ENCODE measurements at places on chromosomes 4 and X.

- no peaks in the 10 kb centered on the region for H3K27me3 ChIP-seq
- H3K4me1 ChIP-seq = peaks cover 15% of the 10 kb centered on the region
- H3K4me3 ChIP-seq = no peak overlapping the region
Observed at GRCh38 chr4:177408023-177408422, 34.2 kb downstream of the AGA start.

GRCh38 chr4:157713342-157713741, 459.5 kb downstream of the GASK1B start:
- H3K4me1 ChIP-seq = no peaks in the 10 kb centered on the region
- no peak overlapping the region for H3K27ac ChIP-seq
- no peak for DNase-seq
- no peaks in the 10 kb centered on the region for H3K27me3 ChIP-seq

- no peak overlapping the region for H3K27ac ChIP-seq
- no peaks in the 10 kb centered on the region for H3K36me3 ChIP-seq
- peaks cover 11% of the 10 kb centered on the region for H3K4me1 ChIP-seq
- H3K4me3 ChIP-seq = no peak overlapping the region
- no peaks in the 10 kb centered on the region for H3K27me3 ChIP-seq
- no peak for DNase-seq
Observed at GRCh38 chr4:90246816-90247215, 119.6 kb downstream of the CCSER1 start.

- H3K36me3 ChIP-seq = no peaks in the 10 kb centered on the region
- no peak for DNase-seq
- H3K4me1 ChIP-seq = no peaks in the 10 kb centered on the region
- H3K27ac ChIP-seq = no peak overlapping the region
- no peaks in the 10 kb centered on the region for H3K27me3 ChIP-seq
- no peak overlapping the region for H3K4me3 ChIP-seq
Observed at GRCh38 chrX:12239356-12240082, 101.2 kb downstream of the FRMPD4 start.

DNA sequence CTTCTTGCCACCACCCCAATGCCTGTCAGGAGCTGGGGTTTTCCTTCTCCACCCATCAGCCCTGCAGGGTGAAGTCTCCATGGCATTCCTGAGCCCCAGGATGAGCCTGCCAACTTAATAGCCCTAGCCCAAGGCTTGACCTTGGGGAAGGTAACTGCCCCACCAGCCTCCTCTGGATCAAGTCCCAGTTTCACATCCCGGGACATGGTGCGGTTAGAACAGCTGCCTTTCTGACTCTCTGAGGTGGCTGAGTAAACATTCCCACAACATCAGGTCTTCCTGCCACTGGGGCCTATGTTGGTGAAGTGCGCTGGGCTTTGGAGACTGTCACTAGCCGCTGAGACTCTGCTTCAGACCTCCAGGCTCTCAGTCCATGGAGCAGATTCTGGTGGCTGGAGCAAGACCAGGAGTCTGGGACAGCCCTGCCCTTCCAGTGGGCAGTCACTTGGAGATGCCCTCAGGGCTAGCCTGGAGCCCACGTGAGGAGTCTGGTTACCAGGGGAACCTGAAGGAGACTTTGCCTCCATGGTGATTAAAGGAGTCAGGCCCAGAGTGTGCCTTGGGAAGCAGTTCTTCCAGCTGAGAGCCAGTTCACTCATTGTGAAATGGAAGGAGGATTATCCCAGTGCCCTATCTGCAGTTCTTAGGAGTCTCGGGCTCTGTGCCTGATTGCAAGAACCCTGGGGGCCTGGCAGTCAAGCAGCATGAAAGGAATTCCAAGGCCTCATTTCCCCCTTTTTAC, 56.8 kb downstream of the SMIM20 start:
- no peaks in the 10 kb centered on the region for H3K36me3 ChIP-seq
- H3K27me3 ChIP-seq = no peaks in the 10 kb centered on the region
- peak; percentile 41 for DNase-seq

- H3K27ac ChIP-seq = no peak overlapping the region
- no peaks in the 10 kb centered on the region for H3K36me3 ChIP-seq
- no peaks in the 10 kb centered on the region for H3K27me3 ChIP-seq
- no peak overlapping the region for H3K4me3 ChIP-seq
- H3K4me1 ChIP-seq = peaks cover 13% of the 10 kb centered on the region
Observed at GRCh38 chrX:16826207-16826606, 39.9 kb downstream of the TXLNG start.

- H3K27me3 ChIP-seq = no peaks in the 10 kb centered on the region
- H3K4me3 ChIP-seq = no peak overlapping the region
- H3K36me3 ChIP-seq = no peaks in the 10 kb centered on the region
Observed at GRCh38 chrX:135307171-135307570, 2.1 kb upstream of the ETDC start.

- H3K4me3 ChIP-seq = no peak overlapping the region
- H3K27me3 ChIP-seq = no peaks in the 10 kb centered on the region
- no peaks in the 10 kb centered on the region for H3K36me3 ChIP-seq
- no peaks in the 10 kb centered on the region for H3K4me1 ChIP-seq
Observed at GRCh38 chrX:4674028-4674782, 960.8 kb upstream of the PRKX start.

- no peaks in the 10 kb centered on the region for H3K27me3 ChIP-seq
- H3K36me3 ChIP-seq = no peaks in the 10 kb centered on the region
- H3K27ac ChIP-seq = no peak overlapping the region
- DNase-seq = no peak
Observed at GRCh38 chrX:39008549-39008948, 207.3 kb downstream of the MID1IP1 start.

- H3K27me3 ChIP-seq = no peaks in the 10 kb centered on the region
- no peaks in the 10 kb centered on the region for H3K4me1 ChIP-seq
- H3K4me3 ChIP-seq = no peak overlapping the region
- H3K27ac ChIP-seq = no peak overlapping the region
- no peaks in the 10 kb centered on the region for H3K36me3 ChIP-seq
Observed at GRCh38 chr4:18798123-18798522, 776.6 kb upstream of the LCORL start.

GRCh38 chrX:56228914-56229313, 3.2 kb upstream of the KLF8 start:
- no peaks in the 10 kb centered on the region for H3K4me1 ChIP-seq
- no peak overlapping the region for H3K27ac ChIP-seq
- H3K4me3 ChIP-seq = no peak overlapping the region
- no peaks in the 10 kb centered on the region for H3K27me3 ChIP-seq

DNA sequence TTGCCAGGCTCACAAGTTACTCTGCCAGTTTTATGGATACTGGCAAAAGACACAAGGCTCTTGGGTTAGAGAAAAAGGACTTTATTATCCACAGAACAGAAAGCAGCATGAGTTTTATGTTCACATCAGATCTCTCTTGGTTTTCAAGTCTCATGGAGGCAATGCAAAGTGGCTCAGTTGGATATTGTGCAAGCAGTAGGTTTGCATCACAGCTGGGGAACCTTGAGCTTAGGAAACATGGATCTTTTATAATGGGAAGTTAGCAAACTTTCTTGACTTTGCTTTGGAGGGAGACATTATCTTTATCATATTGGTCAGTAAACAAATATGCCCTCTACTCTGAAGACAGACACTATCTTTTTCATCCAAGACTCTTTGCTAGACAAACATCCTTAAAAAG, 109.2 kb upstream of the GRPR start:
- H3K27ac ChIP-seq = no peak overlapping the region
- no peaks in the 10 kb centered on the region for H3K36me3 ChIP-seq
- no peaks in the 10 kb centered on the region for H3K27me3 ChIP-seq

Data from body of pancreas (tissue), 4 donors.